CD8-positive, alpha-beta memory T cell (primary cell): ENCODE measurements at places on chromosomes 7 and 10. TPM values are rescaled to one million over a fixed set of nuclear protein-coding genes. Genes with fewer than 3 reads are reported as not detected.

DNA sequence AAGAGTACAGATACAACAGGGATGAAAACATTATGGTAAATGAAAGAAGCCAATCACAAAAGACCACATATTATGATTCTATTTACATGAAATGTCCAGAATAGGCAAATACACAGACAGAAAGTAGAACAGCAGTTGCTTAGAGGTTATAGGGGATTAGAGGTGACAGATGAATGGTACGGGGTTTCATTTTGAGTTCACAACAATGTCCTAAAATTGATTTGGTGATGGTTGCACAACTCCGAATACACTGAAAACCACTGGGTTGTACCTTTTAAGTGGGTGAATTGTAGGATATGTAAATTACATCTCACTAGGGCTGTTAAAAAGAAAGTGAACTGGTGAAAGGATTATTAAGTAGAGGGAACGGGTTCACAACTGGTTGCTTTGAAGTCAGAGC is 76.3 kb upstream of the MRLN start:
- peaks cover 11% of the 10 kb centered on the region for H3K36me3 ChIP-seq
- H3K27ac ChIP-seq: no peak overlapping the region
- no peaks in the 10 kb centered on the region for H3K27me3 ChIP-seq
- no peaks in the 10 kb centered on the region for H3K4me1 ChIP-seq
- DNase-seq: no peak

DNA sequence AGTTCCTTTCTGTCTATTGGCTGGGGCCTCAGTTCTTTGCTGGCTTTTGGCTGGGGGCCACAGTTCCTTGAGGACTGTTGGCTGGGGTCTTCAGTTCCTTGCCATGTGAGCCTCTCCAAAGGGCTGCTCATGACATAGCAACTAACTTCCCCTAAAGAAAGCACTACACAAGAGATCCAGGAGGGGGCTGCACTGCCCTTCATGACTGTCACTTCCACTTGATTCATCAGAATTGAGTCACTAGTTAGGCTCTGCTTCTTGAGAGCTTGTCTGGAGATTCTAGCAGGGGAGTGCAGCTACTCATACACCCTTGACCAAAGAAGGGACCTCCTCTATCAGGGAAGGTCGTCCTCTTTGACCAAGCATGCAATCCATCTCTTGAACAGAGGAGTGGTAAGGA is 38.0 kb upstream of the MKX start:
- DNase-seq: peak; percentile 19
- H3K36me3 ChIP-seq: no peaks in the 10 kb centered on the region
- H3K4me3 ChIP-seq: no peak overlapping the region
- H3K27ac ChIP-seq: no peak overlapping the region

DNA sequence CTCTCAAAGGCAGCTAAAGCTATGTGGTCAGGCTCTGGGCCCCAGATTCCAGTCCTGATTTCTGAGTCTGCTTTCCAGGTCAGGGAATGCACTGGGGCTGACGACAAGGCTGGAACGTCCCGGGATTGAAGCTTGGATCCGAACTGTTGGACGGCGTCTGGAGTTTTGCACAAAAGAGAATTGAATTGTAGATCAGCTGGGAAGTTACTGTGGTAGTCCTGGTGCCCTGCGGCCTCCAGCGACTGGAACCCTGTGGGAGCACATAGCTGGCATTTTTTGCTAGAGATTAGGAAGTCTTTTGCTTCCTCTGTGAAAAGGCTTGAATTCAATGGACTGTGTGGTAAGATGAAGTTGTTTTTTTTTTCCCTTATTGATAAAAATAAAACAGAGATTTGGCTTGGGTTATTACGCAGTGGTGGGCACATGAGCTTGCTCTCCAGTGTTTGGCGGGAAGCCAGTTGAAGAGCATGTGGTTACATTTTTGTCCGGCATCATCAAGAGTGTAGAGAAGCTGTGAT is at the start of gene HK1:
Gene HK1, plus strand, starts transcription at position 51 of the 518 bp plus-strand sequence.
- no peaks in the 10 kb centered on the region for H3K4me1 ChIP-seq
- no peaks in the 10 kb centered on the region for H3K36me3 ChIP-seq
- no peak within 1 kb of the TSS for H3K27ac ChIP-seq
- H3K4me3 ChIP-seq: no peak within 1 kb of the TSS

DNA sequence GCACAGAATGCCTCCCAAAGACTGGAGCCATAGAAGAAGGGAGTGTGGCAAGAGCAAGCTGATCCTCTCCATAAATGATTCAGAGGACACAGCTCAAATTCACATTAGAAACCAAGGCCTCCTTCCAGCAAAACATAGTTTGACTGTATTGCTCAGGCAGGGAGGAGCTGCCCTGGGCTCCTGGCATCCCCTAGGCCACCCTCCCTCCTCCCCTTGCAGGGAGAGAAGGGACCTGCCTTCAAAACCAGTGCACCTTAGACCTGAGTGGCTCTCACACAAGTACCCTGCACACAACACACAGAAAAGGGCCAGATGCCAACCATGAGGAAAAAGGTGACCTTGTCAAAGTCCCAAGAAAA is 64.7 kb downstream of the CREB3L2 start:
- no peaks in the 10 kb centered on the region for H3K36me3 ChIP-seq
- H3K4me1 ChIP-seq: peaks cover 35% of the 10 kb centered on the region
- no peaks in the 10 kb centered on the region for H3K27me3 ChIP-seq
- no peak overlapping the region for H3K27ac ChIP-seq
- no peak overlapping the region for H3K4me3 ChIP-seq

DNA sequence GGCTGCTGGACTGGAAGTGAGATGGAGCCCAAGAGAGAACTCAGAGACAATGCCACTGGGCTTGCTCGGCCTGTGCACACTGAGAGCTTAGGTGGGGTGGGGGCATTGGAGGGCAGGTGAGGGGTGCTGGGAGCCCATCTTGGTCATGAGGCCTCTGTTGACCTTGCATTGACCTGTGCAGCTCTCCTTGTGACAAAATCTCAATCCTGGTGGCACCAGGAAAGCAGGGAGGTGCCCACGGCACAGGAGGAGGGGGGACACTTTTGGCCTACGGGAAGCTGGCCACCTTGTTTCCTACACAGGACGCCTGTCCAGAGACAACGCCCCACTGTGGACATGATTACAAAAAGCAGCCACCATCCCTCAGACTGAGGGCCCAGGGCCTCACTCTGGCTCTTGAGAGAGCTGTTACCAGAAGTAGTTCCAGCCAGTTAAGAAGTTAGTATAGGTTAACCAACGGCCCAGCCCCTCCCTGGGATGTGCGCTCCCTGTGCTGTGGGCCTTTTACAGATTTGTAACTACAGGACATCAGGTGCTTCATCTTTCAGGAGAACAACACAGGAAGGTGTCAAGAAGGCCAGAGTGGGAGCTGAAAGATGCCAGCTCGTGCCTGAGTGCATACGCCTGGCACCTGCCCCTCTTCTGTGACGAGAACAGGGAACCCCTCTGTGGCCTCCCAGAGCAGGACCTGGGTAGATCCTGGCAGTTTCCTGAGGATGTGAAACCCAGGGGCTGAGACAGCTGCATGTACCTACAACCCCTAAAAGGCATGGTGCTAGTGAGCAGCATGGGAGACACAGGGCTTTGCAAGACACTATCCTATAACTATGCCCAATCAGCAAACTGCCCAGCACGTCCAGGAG is 10.3 kb downstream of the PKD1L1 start:
- DNase-seq: no peak
- no peaks in the 10 kb centered on the region for H3K27me3 ChIP-seq
- H3K27ac ChIP-seq: no peak overlapping the region

GRCh38 chr10:110641256-110641655 is 2.9 kb upstream of the RBM20 start:
- peaks cover 17% of the 10 kb centered on the region for H3K27me3 ChIP-seq
- no peaks in the 10 kb centered on the region for H3K36me3 ChIP-seq
- H3K27ac ChIP-seq: no peak overlapping the region
- peak; percentile 16 for DNase-seq
- peaks cover 25% of the 10 kb centered on the region for H3K4me1 ChIP-seq
- no peak overlapping the region for H3K4me3 ChIP-seq

DNA sequence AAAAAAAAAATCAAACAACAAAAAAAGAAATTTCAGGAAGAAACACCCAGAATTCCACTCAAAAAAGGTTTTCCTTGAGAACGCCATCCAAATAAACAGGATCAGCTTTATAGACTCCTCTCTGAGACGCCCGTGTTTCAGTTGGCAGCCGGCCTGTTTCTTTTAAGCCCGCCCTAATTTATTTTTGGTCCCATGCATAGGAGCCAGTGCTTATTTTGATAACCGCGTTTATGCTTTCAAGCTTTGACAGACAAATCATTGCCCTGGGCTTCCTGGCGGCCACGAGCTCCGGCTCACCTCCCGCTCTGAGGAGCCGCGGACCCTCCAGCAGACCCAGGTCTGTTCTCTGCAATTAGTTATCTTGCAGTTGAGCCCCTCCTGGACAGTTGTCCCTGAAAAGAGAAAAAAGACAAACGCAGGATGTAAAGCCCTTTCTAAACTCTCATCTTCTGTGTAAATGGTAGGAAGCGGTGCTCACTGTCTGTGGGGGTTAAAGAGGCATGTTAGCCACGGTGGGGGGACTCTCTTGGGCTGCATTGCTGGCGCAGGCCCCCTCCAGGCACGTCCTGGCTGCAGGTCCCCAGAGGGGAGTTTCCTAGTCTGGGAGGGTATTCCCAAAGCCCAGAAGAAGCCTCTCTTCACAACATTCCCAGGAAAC is 22.2 kb upstream of the UNCX start:
- H3K4me1 ChIP-seq: no peaks in the 10 kb centered on the region
- peaks cover 7% of the 10 kb centered on the region for H3K27me3 ChIP-seq
- no peak overlapping the region for H3K27ac ChIP-seq
- no peaks in the 10 kb centered on the region for H3K36me3 ChIP-seq
- no peak overlapping the region for H3K4me3 ChIP-seq

GRCh38 chr7:36949711-36950600 is 225.7 kb upstream of the AOAH start:
- no peaks in the 10 kb centered on the region for H3K4me1 ChIP-seq
- no peak for DNase-seq
- H3K36me3 ChIP-seq: peaks cover 5% of the 10 kb centered on the region

- H3K27ac ChIP-seq: no peak overlapping the region
- H3K4me1 ChIP-seq: no peaks in the 10 kb centered on the region
- H3K4me3 ChIP-seq: no peak overlapping the region
- H3K27me3 ChIP-seq: peaks cover 4% of the 10 kb centered on the region
- DNase-seq: no peak
Measured at GRCh38 chr10:117631276-117632145, 89.0 kb downstream of the EMX2 start.

DNA sequence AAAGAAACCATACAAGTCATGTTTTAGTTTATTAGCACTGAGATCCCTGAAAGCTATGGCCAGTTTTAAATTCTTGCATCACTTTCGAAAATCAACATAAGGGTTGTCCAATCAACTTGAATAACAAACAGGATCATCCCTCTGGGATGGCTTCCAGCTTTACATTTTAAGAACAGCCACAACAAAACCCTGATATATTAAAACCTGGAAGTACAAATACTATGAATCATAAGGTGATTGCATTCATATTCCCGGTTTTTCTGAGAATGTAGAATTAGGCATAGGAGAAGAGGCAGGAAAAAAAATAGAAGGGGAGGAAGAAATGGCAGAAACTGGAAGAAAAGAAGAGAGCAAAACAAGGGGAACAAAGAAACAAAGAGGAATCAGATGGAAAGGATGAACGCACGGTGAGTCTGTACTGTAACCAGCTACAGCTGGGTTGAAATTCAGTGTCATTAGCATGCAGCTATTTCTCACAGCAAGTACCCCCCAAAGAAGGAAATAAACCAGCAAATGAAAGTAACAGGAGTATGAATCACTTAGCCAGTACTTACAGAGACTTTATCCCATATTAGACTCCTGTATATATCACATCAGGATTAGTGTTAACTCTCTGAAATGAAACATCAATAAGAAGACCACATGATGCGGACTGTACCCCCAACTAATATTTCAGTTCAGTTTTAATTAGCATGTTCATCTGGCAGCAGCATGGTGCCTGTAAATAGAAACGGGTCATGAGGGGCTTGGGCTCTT is 301.3 kb downstream of the RNLS start:
- no peak overlapping the region for H3K4me3 ChIP-seq
- peaks cover 8% of the 10 kb centered on the region for H3K4me1 ChIP-seq
- no peak for DNase-seq

GRCh38 chr10:44393834-44394547 is 9.1 kb upstream of the CXCL12 start:
- no peak overlapping the region for H3K4me3 ChIP-seq
- H3K36me3 ChIP-seq: no peaks in the 10 kb centered on the region
- DNase-seq: no peak
- H3K4me1 ChIP-seq: no peaks in the 10 kb centered on the region
- no peak overlapping the region for H3K27ac ChIP-seq
- H3K27me3 ChIP-seq: peaks cover 2% of the 10 kb centered on the region

DNA sequence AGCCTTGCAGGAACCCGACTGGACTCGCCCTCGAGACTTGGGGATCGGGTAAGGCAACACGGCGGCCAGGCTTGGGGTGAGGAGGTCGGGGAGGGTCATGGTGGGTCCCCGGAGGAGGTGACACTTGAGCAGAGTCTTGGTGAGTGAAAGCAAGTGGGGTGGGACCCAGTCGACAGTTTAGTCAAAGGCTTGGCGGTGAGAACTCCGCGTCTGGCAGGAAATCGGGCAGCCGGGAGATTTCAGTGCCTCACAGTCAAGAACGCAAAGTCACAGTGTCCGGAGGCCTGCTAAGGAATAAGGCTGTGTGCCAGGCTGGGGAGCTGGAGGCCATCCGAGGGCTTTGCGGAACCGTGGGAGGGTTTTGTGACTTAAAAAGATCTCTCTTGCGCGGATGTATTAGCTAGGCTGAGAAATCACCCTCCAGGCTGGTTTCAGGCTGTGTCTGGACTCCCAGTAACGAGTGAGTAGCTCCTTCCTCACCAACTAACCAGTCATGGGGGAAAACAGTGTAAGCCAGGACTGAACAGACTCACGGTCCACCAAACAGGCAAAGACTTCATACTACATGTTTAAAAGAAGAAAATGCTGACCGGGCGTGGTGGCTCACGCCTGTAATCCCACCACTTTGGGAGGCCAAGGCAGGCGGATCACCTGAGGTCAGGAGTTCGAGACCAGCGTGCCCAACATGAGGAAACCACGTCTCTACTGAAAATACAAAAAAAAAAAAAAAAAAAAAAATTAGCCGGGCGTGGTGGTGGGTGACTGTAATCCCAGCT is 613 bp downstream of the AP5Z1 start:
- peak overlapping the region; percentile 100 for H3K4me3 ChIP-seq
- peak; percentile 49 for DNase-seq
- peaks cover 4% of the 10 kb centered on the region for H3K36me3 ChIP-seq
- H3K27me3 ChIP-seq: no peaks in the 10 kb centered on the region
- H3K4me1 ChIP-seq: peaks cover 32% of the 10 kb centered on the region

DNA sequence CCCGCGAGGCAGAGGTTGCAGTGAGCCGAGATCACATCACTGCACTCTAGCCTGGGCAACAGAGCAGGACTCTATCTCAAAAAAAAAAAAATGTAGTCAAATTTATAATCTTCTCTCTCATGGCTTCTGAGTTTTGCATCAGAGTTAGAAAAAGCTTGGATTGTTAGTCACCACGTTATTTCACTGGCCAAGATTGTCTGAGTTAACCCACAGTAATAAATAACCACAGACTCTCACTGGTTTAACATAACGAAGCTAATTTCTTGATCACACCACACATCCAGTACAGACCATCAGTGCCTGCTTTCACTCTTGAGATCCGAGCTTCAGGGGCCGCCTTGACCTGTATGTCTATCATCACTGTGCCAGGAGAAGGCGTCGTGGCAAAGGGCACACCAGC is 116.8 kb upstream of the JCAD start:
- no peak for DNase-seq
- H3K27ac ChIP-seq: no peak overlapping the region
- no peak overlapping the region for H3K4me3 ChIP-seq
- H3K27me3 ChIP-seq: no peaks in the 10 kb centered on the region
- H3K36me3 ChIP-seq: no peaks in the 10 kb centered on the region
- H3K4me1 ChIP-seq: no peaks in the 10 kb centered on the region

GRCh38 chr10:78758176-78758575 is 310.6 kb upstream of the ZMIZ1 start:
- no peaks in the 10 kb centered on the region for H3K4me1 ChIP-seq
- no peaks in the 10 kb centered on the region for H3K27me3 ChIP-seq
- no peak for DNase-seq

The CLDN15 gene
- total RNA-seq: 20.3 TPM

The MUC12 gene
- 0.35 TPM for total RNA-seq

The TLX1 gene
- total RNA-seq: not detected

The BLNK gene
- not detected for total RNA-seq

The GPR85 gene
- total RNA-seq: not detected

The HYAL4 gene
- total RNA-seq: not detected
